ENCODE measurements at places on chromosomes 11 and 22.

DNA sequence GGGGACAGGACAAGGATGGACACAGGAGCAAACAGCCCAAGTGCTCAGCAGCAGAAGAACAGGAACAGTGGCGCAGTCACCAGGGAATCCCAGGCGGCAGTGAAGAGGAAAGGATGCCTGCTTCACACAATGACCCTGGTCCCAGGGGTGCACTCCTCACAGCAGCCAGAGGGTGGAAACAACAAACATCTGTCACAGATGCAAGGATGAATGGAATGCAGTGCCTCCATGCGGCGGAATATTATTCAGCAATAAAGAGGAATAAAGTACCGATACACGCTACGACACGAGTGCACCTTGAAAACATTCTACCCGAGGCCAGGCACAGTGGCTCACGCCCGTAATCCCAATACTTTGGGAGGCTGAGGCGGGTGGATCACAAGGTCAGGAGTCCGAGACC lies 12.7 kb downstream of the CSNK1E start:
- H3K4me1 ChIP-seq: peaks cover 37% of the 10 kb centered on the region
- H3K4me3 ChIP-seq: peak overlapping the region; percentile 43
- peak overlapping the region; percentile 70 for H3K27ac ChIP-seq
- no peak for DNase-seq
- no peaks in the 10 kb centered on the region for H3K27me3 ChIP-seq

GRCh38 chr11:69010361-69010891 lies 2.6 kb downstream of the MRGPRF start:
- no peak overlapping the region for H3K27ac ChIP-seq
- peaks cover 29% of the 10 kb centered on the region for H3K27me3 ChIP-seq
- no peak for DNase-seq
- H3K36me3 ChIP-seq: peaks cover 2% of the 10 kb centered on the region
- H3K4me1 ChIP-seq: peaks cover 5% of the 10 kb centered on the region
- H3K4me3 ChIP-seq: no peak overlapping the region

DNA sequence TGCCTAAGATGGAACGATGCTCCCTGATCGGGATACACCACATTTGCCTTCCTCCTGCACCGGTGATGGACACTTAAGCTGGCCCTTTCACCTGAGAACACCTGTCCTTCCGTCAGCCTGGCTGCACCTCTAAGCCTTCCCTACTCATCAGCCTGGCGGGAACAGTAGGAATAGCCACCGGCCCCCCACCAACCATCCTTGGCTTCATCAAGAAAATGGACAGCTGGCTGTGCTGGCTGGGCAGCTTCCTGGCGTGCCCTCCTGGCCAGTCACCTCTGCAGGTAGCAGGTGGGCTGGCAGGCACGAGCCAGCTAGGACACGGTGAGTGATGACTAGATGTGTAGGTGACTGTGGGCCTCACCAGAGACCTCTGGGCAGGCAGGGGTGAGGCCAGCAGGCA lies 142.8 kb downstream of the CTTN start:
- no peak overlapping the region for H3K27ac ChIP-seq
- H3K4me1 ChIP-seq: no peaks in the 10 kb centered on the region
- H3K4me3 ChIP-seq: no peak overlapping the region
- no peaks in the 10 kb centered on the region for H3K36me3 ChIP-seq

DNA sequence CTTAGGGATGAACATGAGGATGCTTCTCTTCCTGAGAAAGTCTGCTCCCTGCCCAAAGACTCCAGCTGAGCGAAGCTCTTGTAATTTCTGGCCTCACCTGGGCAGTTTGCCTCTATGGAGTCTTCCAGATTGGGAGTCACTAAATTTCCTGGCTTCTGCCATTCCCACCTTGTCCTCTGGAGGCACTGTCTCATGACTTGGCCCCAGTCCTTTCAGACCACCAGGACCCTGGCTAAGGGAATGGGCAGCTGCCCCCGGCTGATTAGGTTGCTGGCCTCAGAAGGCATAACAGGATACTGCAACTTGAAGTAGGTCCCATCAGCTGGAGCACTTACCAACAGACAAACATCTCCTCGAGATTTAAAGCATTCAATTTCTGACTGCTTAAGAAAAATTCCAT lies 128.1 kb upstream of the SPON1 start:
- H3K4me3 ChIP-seq: no peak overlapping the region
- no peak for DNase-seq
- H3K27me3 ChIP-seq: peaks cover 10% of the 10 kb centered on the region

DNA sequence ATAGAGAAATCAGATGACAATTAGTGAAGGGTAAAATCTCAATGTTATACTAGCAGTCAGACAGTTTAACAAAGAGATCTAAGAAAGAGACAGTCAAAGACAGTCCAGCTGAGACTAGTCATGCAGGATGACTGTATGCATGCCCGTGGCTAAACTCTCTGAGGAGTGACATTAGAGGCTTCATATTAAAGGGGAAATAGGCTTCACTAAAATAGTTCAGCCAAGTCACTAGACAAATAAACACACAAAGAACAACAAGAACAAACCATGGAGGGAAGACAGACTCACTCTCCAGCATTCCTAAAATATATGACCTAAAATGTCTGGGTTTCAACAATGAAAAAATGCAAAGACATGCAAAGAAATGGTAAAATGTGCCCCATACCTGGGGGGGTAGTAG lies 18.6 kb upstream of the APLNR start:
- H3K4me3 ChIP-seq: no peak overlapping the region
- H3K36me3 ChIP-seq: peaks cover 2% of the 10 kb centered on the region
- H3K27ac ChIP-seq: no peak overlapping the region
- no peak for DNase-seq
- no peaks in the 10 kb centered on the region for H3K4me1 ChIP-seq

DNA sequence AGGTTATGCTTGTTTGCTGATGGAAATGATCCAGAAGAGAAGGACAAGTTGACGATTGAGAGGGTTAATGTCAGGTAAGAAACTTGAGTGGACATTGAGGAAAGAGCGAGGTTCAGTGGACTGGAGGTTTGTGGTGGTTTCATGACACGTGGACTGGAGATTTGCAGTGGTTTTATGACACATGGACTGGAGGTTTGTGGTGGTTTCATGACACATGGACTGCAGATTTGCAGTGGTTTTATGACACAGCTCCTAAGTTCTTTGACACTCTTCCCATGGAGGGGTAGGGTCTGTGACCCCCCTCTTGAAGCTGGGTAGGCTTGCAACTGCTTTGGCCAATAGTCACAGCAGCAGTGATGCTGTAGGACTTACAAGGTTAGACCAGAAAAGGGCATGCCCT lies 5.4 kb upstream of the MAPK8IP2 start:
- peak overlapping the region; percentile 65 for H3K27ac ChIP-seq
- H3K27me3 ChIP-seq: peaks cover 16% of the 10 kb centered on the region
- DNase-seq: no peak
- H3K36me3 ChIP-seq: no peaks in the 10 kb centered on the region

- no peak overlapping the region for H3K4me3 ChIP-seq
- peaks cover 2% of the 10 kb centered on the region for H3K4me1 ChIP-seq
- H3K27me3 ChIP-seq: peaks cover 20% of the 10 kb centered on the region
These were observed 48.1 kb downstream of the DSCAML1 start for GRCh38 chr11:117748771-117749540.

DNA sequence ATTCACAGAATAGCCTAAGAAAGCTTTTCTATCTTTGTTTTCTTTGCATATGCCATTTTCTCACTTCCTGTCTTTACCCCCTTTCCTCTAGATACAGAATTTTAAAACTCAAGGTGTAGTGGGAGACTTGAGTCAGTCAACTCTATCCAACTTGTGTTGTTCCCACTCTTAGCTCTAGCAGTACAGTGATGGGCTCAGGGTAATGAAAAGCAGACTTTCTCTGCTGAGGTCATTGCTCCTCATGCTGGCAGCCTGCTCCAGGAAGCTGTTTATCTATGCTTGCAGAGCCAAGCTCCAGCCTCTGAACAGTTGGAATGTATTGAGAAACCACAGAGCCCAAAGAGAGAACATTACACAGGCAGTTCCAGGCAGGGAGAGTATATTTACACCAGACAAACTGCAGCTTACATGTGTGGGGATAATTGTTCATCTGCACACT lies 68.1 kb downstream of the CSTPP1 start:
- peaks cover 4% of the 10 kb centered on the region for H3K36me3 ChIP-seq
- DNase-seq: no peak
- H3K4me1 ChIP-seq: peaks cover 13% of the 10 kb centered on the region
- H3K27me3 ChIP-seq: no peaks in the 10 kb centered on the region
- no peak overlapping the region for H3K4me3 ChIP-seq
- H3K27ac ChIP-seq: no peak overlapping the region

GRCh38 chr22:31282748-31283468 lies 9.4 kb downstream of the PIK3IP1 start:
- H3K4me1 ChIP-seq: peaks cover 76% of the 10 kb centered on the region
- peak overlapping the region; percentile 100 for H3K27ac ChIP-seq
- H3K36me3 ChIP-seq: peaks cover 9% of the 10 kb centered on the region
- no peak for DNase-seq
- H3K4me3 ChIP-seq: peak overlapping the region; percentile 74

GRCh38 chr11:69513663-69514224 lies 32.3 kb downstream of the LINC01488 start:
- H3K36me3 ChIP-seq: no peaks in the 10 kb centered on the region
- H3K27ac ChIP-seq: no peak overlapping the region
- H3K4me3 ChIP-seq: no peak overlapping the region
- peaks cover 5% of the 10 kb centered on the region for H3K4me1 ChIP-seq

DNA sequence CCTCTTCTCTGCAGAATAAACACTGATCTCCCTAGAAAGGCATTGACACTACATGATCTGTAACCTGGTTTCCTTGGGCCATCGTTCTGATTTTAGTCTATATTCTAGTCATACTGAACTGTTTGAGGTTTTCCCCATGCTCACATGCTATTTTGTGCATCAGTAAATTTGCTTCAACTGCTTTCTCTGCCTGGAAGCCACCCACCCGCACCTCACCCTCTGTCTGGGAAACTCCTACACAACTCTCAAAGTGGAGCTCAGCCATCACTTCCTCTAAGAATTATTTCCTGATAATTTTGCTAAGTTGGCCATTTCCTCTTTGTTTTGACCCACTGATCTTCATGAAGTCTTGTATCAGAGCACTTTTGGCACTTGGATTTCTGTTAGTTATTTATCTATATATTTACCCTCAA lies 36.1 kb downstream of the MMP20 start:
- H3K4me3 ChIP-seq: no peak overlapping the region
- no peaks in the 10 kb centered on the region for H3K4me1 ChIP-seq
- no peak for DNase-seq

- no peak overlapping the region for H3K27ac ChIP-seq
- peaks cover 4% of the 10 kb centered on the region for H3K36me3 ChIP-seq
- no peaks in the 10 kb centered on the region for H3K27me3 ChIP-seq
- no peak for DNase-seq
These were observed 73.0 kb downstream of the PAK1 start for GRCh38 chr11:77400775-77401449.

DNA sequence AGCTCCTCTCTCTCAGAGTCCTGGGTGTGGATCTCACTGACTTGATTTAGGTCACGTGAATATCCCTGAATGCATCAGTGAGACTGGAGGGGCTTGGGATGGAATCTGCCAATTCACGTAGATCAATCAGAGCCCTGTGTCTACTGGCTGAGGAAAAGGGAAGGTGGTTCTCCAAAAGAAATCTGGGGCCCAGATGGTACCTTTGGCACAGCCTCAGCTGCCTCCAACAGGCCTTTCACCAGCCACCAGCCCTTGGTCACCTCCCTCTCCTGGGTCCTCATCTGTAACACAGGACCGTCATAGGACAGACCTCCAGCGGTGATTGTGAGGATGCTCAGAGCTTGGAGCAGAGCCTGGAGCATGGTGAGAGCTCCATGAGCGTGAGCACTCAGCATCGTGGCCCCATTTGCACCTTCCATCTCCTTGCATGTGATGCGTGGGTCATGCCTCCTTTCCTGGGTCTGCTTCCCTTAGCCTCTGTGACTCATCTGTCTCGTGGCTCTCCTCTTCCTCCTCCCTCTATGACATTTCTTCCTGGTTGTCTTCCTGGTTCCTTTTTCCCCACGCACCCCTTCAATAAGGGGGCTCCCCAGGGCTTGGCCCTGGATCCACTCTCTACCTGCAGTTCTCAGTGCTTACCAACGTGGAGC lies 7.5 kb upstream of the MIEF1 start:
- peak overlapping the region; percentile 51 for H3K27ac ChIP-seq
- H3K4me3 ChIP-seq: peak overlapping the region; percentile 12
- no peaks in the 10 kb centered on the region for H3K36me3 ChIP-seq
- DNase-seq: no peak
- H3K27me3 ChIP-seq: peaks cover 6% of the 10 kb centered on the region

DNA sequence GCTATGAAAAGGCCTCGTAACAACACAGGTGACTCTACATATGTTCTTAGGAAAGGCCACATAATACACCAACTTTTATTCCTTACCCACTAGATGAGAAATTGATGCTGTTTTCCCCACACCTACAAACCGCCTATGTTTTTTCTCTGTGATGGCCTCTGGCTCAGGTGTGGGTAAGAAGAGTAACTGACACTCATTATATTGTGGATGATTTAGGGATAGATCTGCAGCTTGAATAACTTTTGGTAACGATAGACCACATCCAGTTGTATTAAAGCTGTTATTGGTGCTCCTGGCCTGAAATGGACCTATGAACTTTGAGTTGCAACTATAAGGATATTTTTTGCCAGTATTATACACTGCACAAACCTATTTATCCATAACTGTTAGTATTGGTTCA lies 3.6 kb downstream of the LDHA start:
- H3K4me1 ChIP-seq: peaks cover 32% of the 10 kb centered on the region
- no peaks in the 10 kb centered on the region for H3K27me3 ChIP-seq
- H3K4me3 ChIP-seq: no peak overlapping the region
- DNase-seq: no peak
- H3K36me3 ChIP-seq: peaks cover 7% of the 10 kb centered on the region
- H3K27ac ChIP-seq: no peak overlapping the region

DNA sequence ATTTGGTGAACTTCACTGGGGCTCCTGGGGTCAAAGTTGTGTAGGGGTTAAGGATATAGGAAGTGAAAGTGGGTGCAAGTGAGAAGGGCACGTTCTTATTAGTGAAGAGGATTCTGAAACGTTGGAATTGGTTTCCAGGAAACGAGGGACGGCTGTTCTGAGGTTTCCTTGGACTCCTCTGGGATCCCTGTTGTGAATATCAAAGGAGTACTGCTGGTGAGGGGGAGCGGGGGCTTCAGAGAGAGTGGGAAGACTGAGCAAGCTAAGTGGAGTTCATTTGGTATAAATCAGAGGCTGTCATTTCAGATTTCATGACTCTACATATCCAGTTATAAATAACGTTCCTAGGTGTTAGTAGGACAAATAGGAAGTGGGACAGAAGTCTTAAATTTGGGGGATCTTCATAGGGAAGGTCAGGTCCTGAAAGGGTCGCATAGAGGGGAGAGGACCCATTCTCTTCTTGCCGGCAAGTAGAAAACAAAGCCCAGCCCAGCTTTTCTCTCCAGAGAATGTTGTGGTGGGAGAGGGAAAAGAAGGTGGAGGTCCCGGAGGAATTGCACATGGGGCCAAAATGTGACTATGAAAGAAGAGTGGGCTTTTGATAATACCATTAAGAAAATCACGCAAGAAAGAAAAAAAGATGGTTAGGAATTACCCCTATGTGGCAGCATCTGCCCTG lies 1.1 kb upstream of the NELL1 start:
- no peak overlapping the region for H3K27ac ChIP-seq
- H3K27me3 ChIP-seq: peaks cover 83% of the 10 kb centered on the region
- peak overlapping the region; percentile 45 for H3K4me3 ChIP-seq
- no peak for DNase-seq
